Cardiac fibroblast (primary cell): ENCODE measurements at places on chromosomes 1 and 21.

DNA sequence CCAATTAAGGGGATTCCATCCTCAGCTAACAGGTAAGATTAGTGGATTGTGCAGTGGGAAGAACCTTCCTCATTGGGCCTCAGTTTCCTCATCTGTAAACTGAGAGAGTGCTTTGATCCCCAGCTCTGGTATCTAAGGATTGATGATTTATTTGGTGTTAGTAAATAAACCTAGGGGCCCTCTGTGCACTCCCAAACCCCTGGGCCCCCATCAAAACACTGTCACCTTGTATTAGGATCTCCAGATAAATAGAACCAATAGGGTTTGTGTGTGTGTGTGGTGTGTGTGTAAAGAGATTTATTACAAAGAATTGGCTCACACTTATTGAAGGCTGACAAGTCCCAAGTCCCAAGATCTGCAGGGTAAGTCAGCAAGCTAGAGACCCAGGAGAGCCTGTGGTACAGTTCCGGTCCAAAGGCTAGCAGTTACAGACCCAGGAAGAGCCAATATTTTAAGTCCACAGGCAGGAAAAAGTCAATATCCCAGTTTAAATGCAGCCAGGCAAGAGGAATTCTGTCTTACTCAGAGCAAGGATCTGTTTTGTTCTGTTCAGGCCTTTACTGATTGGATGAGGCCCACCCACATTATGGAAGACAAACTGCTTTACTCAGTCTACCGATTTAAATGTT lies 11.0 kb upstream of the ELK4 start:
- no peak for DNase-seq

DNA sequence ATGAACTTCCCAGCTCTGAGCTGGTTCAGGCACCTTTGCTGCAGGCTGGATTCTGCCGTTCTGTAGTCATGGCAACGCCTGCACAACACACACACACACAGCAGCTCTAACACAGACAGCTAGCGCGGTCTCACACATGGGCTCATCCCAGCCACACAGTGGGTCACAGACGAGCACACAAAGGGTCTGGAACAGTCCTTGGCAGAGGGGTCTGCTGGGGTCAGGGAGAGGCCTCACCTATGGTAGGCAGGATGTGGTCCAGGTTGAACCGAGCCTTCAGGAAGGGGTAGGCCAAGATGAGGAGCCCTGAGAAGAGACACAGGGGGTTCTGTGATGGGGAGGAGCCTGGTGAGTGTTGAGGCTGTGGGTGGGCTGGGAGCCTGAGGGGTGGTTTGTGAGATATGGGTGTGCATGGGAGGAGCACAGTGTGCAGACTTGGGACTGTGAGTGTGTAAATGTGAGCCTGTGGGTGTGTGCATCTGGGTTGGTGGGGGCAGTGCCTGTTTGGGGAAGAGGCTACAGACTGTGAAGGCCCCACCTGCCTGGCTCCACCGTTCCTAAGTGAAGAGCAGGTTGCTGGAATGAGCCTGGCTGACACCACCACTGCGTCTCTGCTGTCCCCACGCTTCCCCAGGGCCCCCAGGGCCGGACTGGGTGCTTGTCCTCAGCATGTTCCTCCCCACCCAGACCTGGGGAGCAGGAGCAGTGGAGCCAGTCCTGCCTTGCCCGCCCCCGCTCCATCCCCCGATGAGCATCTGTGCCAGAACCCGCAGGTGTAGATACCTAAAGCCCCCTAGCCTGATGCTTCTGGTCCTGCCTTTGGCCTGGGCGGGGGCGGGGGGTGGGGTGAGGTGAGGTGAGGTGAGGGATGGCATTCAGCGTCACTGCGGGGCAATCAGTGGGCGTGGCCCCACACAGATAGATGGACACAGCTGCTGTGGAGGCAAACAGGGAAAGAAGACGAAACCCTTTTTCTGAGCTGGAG lies 1.5 kb downstream of the KNCN start:
- peak; percentile 65 for DNase-seq

GRCh38 chr1:65360648-65361047 lies 51.3 kb downstream of the DNAJC6 start:
- no peak for DNase-seq

- DNase-seq = peak; percentile 55
Observed at GRCh38 chr1:174217787-174218574, 58.7 kb downstream of the RABGAP1L start.
